ENCODE measurements at places on chromosomes 7 and 10.
A peak's percentile ranks its signal among the peaks of the same experiment; 100 is the strongest.

DNA sequence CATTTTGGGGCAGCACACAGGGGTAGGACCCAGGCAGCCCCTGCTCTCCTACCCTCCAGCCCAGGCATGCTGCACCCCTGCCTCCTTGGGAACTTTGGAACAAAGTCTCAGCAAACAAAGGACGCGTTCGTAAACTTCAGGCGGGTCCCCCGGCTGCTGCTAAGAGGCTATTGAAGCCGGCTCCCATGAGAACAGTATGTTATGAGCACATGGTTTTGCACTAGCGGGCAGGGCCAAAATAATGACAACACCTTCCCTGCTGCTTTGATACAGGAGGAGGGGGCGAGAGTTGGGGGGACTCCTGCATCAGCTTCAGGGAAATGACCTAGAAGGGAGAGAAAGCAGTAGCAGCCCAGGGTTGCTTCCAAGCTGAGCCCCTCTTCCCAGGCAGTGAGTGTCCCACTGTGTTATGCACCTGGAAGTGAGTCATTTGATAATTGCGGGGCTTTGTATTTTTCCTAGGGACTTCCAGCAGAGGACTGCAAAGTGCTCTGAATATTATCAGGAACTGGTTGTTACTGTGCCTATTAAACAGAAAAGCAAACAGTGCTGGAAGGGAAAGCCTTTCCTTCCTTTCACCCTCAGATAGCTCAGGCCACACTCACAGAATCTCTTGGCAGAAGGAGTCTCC is 6.9 kb downstream of the ITPRIP start:
- peak; percentile 45 for DNase-seq

DNA sequence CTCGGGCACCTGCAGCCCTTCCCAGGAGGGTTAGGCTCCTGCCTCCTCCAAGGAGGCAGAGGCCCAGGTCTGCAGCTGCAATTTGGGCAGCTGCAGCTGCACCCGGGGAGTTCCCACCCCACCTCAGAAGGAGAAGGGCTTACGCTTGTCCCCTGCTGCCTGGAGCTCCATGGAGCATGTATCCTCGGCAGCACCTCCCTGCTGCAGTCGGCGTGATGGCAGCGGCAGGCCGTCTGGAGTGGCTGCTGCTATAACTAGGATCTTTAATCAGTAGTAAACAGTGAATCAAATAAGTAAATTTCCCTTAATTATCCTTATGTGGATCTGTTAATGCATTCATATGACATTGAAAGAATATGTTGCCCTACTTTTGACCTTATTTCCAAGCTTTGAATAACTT is 167.0 kb downstream of the PON1 start:
- no peak for DNase-seq

- DNase-seq = peak; percentile 88
Measured at GRCh38 chr10:90885176-90885575, 13.4 kb downstream of the RPP30 start.

- DNase-seq = no peak
Measured at GRCh38 chr10:125721035-125721434, 1.5 kb downstream of the EDRF1 start.

DNA sequence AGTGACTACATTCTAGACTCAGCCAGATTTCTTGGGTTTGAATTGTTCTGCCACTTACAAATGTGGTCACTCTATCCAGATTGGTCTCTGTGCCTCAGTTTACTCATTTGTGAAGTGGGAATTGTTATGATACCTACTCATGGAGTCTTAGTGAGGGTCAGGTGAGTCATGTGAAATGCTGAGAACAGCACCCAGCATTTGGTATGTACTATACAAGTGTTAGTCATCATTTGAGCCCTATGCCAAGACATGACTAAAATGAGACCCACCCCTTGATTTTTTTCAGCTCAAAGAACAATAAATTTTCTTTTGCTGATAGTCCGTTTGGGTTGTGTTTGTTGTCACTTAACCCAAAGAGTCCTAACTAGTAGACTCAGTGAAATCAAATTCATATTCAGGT is 92.8 kb downstream of the CHN2 start:
- peak; percentile 66 for DNase-seq

DNA sequence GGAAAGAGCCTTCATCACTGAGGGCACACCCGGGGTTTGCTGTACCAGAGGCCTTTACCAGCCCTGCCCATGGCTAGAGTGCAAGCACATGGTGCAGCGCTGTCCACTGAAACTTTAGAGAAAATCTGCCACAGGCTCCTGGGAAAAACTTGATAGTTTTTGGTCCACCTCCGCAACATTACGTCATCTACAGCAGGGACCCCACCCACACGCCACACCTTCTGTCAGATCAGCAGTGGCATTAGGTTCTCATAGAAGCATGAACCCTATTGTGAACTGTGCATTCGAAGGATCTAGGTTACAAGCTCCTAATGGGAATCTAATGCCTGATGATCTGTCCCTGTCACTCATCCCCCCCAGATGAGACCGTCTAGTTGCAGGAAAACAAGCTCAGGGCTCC is 2.5 kb upstream of the ODAD2 start:
- DNase-seq = no peak

All from adipocyte (in vitro differentiated cells).